ENCODE measurements at places on chromosomes 1 and 21.
A peak's percentile ranks its signal among the peaks of the same experiment; 100 is the strongest.

- no peak for DNase-seq
These were observed 51.5 kb downstream of the MAP3K7CL start for GRCh38 chr21:29181799-29182470.

GRCh38 chr1:165641231-165641987 is 10.4 kb downstream of the MGST3 start:
- no peak for DNase-seq

DNA sequence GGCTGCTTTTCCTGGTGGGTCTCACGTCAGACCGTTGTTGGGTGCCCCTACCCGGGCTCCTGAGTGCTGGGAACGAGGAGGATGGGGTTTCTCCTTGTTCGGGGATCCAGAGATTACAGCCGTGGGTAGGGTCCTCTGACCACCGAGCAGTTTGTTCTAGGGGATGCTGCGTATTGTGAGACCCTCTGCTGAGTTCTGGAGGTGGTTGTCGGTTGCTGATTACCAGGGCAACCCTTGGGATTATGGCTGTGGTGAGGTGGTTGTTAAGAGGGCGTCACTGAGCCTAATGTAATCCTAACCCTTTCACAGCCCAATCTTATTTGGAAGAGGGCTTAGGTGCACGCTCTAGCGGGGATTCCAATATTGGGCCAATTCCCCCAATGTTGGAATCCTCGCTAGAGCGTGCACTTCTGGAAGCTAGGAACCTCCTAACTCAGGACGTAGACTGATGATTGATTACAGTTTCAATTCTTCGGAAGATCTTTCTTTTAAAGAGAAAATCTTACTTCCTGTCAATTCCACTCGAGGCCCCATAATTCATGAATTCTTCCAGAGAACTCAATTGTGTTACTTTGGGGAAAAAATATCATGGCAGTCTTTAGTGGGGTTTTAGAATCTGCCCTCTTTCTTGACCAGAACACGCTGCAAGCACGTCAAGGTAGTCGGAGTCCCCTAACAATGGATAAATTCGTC is 483 bp downstream of the TCEANC2 start:
- DNase-seq: peak; percentile 30

- DNase-seq: peak; percentile 73
These were observed at the start of gene SUSD4 for GRCh38 chr1:223363856-223364684. TSS of gene SUSD4 (minus strand) at chr1:223364176. CDS start at chr1:223363425, 751 bp downstream.

DNA sequence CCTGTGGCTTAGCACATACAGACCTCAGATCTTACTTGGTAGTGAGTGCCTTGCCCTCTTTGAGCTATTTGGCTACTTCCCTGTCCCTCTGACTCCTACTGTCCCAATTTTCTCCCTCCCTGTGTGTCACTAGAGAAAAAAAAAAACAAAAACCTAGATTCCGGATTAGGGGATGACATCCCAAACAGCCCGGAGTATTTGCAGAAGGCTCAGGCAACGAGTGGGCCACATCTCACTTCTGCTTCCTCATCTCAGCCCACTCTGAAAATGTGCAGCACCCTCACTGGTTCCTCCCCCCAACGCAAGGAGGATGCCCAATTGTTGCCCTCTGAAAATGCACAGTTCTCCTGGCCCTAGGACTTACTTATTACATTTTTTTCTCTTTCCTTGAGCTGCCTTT is 4.9 kb downstream of the NHLH1 start:
- DNase-seq: no peak

DNA sequence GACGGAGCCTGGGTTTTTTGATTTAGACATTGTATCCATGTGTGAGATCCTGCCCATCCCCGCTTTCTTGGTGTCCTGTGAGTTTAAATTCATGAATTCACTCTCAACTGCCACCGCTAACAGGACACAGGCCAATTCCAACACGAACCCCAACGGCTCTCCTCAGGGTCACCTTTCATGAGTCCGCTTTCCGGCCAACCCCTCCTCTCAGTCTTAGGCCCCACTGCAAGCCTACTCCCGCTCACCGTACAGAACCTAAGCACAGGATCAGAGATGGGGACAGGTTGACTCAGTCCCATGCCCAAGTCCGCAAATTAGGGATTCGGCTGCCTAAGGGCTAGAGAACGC is 238 bp upstream of the SCP2 start:
- DNase-seq: no peak

DNA sequence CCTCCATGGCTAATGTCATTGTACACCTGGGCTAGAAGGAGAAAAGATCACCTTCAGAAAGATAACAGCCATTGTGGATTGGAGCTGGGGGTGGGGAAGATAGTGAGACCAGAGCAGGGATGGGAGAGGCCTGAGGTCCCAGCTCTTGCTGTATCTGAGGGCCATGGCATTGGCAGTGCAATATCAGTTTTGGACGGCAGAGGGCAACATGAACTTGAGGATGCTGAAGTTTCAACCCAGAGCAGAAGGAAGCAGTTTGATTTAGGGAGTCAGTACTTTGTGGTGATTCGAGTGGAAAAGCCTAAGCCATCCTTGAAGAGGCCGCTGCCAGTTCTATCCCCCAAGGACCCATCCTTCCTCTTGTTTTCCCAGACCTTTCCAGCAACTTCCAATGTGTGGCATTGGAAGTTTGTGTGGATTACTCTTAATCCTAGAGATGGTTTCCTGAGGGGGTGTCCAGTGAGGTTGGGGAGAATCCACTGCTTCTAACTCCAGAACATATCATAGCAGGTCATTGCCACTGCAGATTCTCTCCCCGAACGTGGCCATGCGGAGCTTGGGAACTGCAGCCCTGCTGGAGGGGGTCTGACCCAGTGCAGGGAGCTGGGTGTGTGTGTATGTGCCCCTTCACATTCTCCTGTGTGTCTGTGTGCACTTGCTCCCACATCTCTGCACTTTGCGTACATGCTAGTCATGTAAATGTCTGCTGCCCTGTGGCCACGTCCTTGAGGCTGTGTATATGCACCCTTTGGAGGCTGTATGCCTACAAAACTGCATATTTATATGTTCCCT is 24.1 kb downstream of the SLC26A9 start:
- peak; percentile 81 for DNase-seq

GRCh38 chr1:28885977-28886730 is 28.2 kb upstream of the EPB41 start:
- DNase-seq: no peak

- DNase-seq: peak; percentile 87
These were observed 1.7 kb downstream of the PLEKHG5 start for GRCh38 chr1:6489799-6490180.

DNA sequence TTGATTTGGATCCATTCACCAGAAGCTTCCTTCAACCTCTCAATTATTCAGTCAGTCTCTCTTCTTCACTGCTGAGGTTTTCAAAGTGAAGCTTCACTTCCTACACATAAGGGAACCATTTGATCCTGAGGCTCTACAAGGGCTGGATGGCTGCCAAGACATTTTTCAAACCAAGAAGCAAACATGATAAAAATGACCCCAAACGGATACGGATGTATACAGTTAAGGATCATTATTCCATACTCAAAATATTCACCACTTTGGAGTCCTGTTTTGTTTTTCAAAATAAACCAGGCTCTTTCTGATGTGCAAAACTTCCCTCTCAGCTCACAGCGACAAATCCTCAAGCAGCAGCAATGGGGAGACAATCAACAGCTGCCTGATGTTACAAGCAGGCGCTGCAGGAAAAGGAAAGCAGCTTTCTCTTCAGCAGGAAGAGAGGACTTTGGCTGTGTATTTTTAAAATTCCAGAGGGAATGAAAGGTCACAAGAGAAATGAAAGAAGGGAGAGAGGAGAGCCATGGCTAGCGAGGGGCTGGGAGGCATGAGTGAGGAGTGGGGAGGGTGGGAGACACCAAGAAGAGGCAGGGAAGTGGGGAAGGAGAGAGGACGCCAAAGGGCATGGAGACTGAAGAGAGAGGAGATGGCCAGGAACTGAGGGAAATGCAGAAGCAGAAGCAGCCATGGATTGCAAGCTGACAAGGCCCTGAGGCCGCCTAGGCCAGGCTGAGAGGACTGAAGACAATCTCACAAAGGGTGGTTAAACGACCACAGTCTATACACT is 145.4 kb downstream of the SLC45A1 start:
- DNase-seq: no peak

GRCh38 chr1:14791654-14792053 is 193.2 kb downstream of the KAZN start:
- no peak for DNase-seq

- no peak for DNase-seq
These were observed 92.3 kb upstream of the ESRRG start for GRCh38 chr1:216815260-216816131.

DNA sequence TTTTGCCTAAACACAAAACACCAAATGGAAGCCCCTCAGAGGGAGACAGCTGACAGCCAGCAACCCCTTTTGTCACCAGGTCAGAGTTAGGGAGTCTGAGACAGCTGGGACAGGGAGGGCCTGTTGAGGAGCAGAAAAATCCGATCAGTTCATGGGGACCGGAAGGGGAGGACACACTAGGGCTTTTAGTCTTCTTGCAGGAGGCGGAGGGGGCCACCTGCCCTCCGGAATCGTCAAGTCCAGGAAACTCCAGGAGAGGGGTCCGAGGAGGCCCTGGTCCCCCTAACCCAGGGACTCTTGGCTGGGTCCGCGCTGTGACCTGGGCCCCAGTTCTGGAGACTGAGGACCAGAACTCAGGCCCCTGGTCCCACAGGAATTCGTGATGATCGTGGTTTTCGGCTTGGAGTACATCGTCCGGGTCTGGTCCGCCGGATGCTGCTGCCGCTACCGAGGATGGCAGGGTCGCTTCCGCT is 34.2 kb downstream of the KCNQ4 start:
- no peak for DNase-seq

GRCh38 chr1:58896246-58897183 is 112.7 kb upstream of the JUN start:
- no peak for DNase-seq

GRCh38 chr1:108561689-108562326 is 1.9 kb downstream of the EEIG2 start:
- peak; percentile 89 for DNase-seq

- no peak for DNase-seq
These were observed 25.6 kb upstream of the COL18A1 start for GRCh38 chr21:45379171-45379900.

GRCh38 chr1:116376729-116377086 is 3.7 kb downstream of the ATP1A1 start:
- no peak for DNase-seq

- DNase-seq: no peak
These were observed 144.2 kb upstream of the C1orf105 start for GRCh38 chr1:172276120-172276818.

GRCh38 chr1:240598216-240599001 is 13.5 kb downstream of the GREM2 start:
- no peak for DNase-seq

DNA sequence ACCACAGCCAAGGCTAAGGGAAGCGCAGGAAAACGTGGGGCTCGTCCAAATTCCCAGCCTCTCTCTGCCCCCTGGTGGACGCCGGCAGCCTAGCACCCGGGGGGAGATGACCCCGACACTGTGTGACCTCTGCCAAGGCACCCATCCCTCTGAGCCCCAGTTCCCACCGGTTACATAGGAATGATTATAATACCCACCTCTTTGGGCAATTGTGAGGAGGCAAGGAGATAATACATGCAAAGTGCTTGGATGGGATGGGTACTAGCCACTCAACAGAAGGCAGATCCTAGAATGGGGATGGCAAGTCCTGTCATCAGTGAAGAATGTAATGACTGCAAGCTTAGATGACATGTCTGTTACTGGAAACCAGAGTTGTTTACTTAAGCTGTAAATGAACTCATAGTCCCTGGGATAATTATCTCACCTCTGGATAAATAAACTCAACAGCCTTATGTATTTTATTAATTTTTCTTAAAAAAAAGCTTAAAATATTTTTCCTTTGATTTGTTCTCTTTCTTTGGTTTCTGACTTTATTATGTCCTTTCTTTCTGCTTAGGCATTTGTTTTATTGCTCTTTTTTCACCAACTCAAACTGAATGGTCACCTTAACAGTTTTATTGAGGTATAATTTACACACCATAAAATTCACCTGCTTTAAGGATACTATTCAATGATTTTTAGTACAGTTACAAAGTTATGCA is 11.3 kb upstream of the BMP8B start:
- DNase-seq: peak; percentile 80

GRCh38 chr1:43935711-43936427 is 2.3 kb downstream of the ARTN start:
- DNase-seq: no peak

- DNase-seq: no peak
These were observed 10.9 kb upstream of the VAMP3 start for GRCh38 chr1:7760245-7760644.

DNA sequence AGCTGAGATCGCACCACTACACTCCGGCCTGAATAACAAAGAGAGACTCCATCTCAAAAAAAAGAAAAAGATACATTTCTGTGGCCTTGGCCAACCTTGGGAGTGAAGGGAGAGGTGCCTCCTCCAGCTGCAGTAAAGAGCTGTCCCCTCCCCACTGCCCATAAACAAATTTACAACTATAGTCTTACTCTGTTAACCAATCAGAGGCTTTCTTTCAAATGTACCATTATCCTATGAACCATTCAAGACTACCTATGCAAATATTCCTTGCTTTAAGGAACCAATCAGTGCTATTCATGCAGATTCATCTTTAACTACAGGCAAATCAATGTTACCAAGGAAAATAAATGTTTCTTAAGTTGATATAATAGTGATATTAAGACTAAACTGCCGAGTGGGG is 1.0 kb downstream of the CELA2B start:
- no peak for DNase-seq

- DNase-seq: no peak
These were observed 73.9 kb downstream of the CACHD1 start for GRCh38 chr1:64543831-64544230.

DNA sequence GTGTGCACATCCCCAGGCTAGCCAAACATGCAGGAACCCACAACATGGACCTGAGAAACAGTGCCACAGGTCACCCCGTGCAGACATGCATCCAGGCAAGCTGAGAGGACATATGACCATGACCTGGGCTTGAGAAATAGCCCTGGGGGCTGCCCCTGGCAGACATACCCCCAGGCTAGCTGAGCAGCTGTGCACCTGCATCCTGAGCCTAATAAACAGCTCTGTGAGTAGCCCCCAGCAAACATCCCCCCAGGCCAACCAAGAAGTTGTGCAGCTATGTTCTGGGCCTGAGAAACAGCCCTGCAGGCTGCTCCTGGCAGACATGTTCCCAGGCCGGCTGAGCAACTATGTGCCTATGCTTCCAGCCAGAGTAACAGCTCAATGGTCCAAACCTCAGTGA is 14.5 kb downstream of the OLFML3 start:
- DNase-seq: no peak

- no peak for DNase-seq
These were observed 125.4 kb downstream of the PTGER3 start for GRCh38 chr1:70922196-70922595.

- peak; percentile 51 for DNase-seq
These were observed 771 bp downstream of the EIF4G3 start for GRCh38 chr1:21175670-21176581.

Measured in stimulated activated CD4-positive, alpha-beta T cell treated with anti-CD3 and anti-CD28 coated beads, Interleukin-15, amount 100 ng/mL, for 24 hours (primary cell).